ENCODE measurements at places on chromosomes 7 and 10.

- no peak for DNase-seq
Observed at GRCh38 chr7:23931633-23932032, 221.6 kb downstream of the STK31 start.

DNA sequence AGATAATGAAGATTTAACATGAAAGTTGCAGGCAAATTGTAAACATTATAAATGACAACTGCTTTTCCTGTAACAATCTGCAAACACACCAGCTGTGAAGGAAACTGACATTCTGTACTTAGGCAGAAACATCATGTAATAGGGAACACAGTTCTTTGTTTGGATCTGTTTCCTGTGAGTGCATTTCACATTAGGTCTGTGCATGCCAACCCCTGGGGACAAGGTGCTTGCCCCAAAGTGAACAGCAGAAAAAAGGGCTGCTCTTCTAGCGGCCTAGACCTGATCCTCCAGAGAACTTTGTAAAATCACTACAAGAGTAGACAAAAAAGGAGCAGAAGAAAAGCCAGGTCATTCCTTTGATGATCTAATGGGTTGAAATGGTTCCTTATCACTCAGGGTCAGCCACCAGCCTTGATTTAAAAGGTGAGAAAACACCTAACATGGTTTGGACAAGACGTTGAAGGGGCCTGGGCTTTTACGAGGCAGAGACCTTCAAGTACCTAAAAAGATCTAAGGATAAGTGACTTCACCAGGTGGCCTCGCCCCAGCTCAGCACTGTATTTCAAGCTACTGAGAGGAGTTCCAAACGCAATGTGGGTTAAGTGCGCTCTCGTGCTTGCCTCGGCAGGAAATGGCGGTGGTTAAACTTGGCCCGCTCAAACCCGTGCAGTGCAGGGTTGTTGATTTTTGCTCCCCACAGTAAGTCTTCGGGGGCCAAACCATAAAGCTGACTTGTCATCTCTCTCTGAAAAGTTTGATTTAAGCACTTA, 249.7 kb downstream of the CREB5 start:
- no peak for DNase-seq

- DNase-seq = no peak
Observed at GRCh38 chr10:74238031-74238431, 87.0 kb downstream of the ADK start.

GRCh38 chr10:81036257-81036656, 498.6 kb downstream of the SH2D4B start:
- no peak for DNase-seq

DNA sequence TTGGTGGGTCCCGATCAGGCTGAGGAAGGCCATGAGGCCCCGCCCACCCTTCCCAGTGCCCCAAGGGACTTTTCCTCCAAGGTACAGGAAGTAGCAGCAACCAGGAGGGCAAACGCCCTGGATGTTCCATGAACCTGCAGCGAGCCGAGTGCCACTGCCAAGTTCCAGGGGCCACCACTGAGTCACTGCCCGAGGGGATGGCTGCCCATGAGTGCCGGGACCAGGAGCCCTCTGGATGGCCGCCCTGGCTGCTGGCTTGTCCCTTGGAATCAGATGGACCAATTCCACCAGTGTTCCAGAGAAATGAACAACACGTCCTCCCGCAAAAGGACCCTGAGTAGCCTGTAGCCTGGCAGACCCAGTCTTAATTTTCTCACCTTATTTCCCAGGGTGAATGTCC, 74.2 kb downstream of the ZRANB1 start:
- no peak for DNase-seq
